Astrocyte of the cerebellum (primary cell): ENCODE measurements at places on chromosomes 7 and 10.
A peak's percentile ranks its signal among the peaks of the same experiment; 100 is the strongest.

DNA sequence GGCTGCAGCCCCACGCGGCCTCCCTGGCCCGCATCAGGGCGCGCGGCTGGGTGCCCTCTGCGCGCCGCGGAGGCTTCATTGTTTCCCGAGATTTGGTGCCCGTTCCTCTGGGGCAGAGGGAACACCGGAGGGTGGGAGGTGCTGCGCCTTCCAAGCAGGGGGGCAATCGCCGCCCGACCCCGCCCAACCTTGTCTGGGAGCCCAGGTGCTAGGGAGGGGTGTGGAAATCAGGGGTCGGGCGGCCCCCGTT is 1.0 kb upstream of the NRP1 start:
- DNase-seq: no peak

- peak; percentile 60 for DNase-seq
Observed at GRCh38 chr10:101467286-101467770, 113.4 kb downstream of the BTRC start.

DNA sequence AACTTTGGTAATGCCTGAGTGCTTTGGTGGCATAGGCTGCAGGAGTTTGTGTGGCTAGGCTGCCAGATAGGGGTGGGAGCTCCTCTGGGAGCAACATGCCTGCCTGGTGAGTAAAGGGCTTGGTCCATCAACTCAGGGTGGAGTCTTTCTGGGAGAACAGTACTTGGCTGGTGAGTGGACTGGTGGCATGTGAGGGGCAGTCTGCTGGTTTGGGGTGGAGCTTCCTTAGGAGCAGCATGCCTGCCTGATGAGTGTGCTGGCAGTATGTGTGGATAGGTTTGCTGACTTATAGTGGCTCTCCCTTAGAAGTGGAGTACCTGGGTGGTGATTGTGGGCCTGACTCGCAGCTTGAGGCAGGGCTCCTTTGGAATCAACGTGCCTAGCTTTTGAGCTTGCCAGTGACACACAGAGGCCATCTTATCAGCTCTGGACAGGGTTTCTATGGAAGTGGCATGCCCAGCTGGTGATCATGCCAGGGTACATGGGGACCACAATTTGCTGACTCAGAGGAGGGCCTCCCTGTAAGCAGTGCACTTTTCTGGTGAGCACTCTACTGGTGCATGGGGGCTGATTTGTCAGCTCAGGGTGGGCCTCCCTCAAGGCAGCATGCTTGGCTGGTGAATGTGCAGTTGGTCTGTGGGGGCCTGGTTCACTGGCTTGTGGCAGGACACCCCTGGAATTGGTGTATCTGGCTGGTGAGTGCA is 35.0 kb upstream of the SRI start:
- no peak for DNase-seq

GRCh38 chr7:50954716-50955115 is 172.0 kb upstream of the GRB10 start:
- no peak for DNase-seq

DNA sequence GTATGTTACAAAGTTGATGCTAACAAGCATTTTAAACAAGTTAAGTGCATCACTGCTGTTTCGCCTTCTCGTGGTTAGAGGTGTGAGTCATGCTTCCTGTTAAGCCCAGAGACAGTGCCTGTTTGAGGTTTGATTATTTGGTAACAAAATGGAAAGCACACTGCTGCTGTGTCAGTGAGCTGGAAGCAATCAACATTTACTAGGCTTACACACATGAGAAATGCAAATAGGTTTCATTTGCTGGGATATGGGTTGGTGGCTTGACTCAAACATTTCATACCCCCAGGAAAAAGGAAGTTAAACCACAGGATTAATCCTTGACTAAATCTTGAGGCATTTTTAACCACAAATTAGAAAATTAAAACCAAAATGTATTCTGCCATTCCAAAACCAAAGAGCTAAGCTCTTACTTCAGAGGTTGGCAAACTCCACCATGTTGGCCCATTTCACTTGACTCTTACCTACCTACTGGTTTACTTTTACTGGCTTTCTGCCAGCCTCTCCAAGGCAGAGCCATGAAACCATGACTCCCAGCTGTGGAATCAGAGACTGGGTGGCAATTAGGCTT is 139.2 kb downstream of the ETV1 start:
- peak; percentile 99 for DNase-seq

- no peak for DNase-seq
Observed at GRCh38 chr7:151025924-151026671, 1.8 kb upstream of the ATG9B start.

DNA sequence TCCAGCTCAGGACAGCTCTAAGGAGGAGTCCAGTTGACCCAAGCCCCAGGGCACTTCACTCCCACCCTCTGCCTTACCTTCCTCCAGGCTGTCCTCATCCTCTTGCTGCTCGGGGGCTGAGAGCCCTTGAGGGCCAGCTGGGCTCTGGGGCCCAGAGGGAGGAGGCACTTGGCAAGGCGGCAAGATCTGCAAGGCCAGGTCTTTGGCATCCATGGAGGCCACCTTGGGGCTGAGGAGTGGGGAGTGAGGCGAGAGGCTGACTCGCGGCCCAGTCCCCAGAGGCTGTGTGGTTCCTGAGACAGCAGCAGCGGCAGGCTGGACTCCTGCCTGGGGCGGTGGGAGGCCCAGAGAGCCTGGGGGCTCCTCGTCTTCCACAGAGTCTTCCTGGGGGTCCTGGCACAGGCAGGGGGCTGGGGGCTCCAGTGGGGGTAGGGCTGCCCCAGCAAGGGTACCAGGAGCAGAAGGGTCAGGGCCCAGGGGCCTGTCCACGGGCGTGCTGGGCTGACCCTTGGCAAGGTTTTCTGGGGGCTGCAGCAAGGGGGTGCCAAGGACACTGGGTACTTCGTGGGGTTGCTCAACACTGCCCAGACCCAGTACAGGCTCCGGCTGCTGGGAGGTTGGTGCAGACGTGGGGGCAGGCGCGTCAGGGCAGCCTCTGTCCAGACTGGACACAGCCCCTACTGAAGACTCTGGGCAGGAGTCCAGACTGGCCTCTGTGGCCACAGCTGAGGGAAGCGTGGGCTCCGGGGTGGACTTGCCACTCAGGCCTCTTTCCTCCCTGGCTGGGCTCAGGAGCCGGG is 6.5 kb downstream of the NACAD start:
- no peak for DNase-seq

DNA sequence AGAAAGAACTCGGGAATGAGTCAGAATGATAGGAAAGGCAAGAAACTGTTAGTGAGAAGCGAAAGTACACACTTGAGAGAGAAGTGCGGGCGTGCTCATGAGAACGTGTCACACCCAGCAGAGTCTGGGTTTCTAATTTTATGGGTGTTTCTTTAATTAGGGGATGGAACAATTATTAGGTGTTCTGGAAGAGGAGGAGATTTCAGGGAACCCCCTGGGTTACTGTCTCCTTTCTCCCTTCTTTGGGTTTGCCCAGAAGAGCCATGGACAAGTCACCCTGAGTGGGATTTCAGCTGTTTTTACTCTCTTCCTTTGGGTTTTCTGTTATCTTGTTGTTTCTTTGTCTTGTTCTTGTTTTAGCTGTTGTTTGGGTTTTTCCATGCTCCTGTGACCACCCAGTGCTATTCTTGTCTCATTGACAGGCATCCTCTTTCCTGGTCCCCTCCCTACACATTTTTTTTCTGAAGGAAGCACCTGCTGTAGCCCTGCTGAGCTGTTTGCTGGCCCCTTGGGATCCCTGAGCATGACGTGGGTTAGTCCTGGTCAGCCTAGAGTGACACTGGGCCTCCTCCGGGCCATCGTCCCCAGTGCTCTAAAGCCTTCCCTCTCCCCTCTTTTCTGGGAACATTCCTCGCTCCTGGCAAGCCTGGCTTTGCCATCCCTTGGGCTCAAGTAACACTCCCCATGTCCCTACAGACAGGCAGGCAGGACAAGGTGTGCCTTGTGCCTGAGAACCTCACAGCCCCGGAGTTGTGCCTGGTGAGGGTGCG is 3.5 kb downstream of the SH2D4B start:
- DNase-seq: no peak

DNA sequence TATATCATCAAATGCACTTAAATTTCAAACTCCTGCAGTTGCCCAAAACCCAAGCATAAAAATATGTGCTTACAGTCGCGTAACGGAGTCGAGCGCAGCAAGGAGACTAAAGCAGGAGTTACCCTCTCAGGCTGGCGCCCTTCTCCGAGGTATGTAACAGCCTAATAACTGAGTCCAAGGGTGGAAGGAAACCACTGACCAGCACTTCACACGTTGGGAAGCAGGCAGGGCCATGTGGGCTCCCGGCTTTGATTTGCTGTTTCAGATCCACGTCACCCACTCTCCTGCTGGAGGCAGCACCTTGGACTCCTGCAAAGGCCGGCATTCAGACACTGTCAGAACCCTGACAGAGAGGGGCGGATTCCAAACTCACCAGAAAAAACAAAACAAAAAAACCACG is 123.8 kb downstream of the DIP2C start:
- DNase-seq: no peak

DNA sequence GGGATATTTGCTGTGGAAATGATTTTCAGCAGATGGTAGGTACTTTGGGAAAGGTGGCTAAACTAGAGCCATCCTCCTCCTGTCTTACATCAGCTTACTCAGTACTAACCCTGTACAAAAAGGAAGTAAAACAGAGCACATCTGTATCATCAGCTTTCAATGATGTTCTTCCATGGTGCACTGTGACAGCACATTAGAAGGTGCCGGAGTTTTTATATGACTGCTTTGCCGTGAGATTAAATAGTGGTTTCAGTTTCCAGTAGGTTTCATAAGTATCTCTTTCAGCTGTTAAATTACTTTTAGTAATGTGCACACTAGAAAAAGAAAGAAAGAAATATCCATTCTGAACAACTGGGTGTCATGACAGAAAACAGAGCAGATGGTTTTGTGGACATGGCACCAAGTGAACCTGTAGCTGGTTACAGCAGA is 86.5 kb downstream of the ARID5B start:
- DNase-seq: no peak
